ENCODE measurements at places on chromosomes 6 and 20.

DNA sequence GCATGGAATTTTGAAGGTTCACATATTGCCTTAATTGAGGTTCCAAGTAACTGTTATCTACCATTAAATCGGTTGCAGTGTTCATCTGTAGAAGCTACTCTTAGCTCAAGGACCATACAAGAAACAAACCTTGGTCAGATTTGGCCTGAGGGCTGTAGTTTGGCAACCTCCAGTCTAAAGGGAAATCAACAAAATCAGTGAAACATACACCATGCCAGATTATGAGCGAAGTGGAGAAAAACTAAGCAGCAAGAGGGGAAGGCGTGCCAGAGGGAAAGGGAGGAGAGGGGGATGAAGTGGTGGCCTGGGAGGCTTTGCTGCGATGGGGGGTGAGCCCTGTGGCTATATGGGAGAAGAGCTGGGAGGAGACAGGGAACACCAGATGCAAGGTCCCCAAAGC is 8.8 kb upstream of the SNAI1 start:
- no peak for ATAC-seq

- ATAC-seq, result peak; percentile 98
Observed at GRCh38 chr6:70413114-70413991, at the start of gene FAM135A. TSS of gene FAM135A (plus strand) at chr6:70413508. CDS start at chr6:70428343, 14,835 bp downstream.

DNA sequence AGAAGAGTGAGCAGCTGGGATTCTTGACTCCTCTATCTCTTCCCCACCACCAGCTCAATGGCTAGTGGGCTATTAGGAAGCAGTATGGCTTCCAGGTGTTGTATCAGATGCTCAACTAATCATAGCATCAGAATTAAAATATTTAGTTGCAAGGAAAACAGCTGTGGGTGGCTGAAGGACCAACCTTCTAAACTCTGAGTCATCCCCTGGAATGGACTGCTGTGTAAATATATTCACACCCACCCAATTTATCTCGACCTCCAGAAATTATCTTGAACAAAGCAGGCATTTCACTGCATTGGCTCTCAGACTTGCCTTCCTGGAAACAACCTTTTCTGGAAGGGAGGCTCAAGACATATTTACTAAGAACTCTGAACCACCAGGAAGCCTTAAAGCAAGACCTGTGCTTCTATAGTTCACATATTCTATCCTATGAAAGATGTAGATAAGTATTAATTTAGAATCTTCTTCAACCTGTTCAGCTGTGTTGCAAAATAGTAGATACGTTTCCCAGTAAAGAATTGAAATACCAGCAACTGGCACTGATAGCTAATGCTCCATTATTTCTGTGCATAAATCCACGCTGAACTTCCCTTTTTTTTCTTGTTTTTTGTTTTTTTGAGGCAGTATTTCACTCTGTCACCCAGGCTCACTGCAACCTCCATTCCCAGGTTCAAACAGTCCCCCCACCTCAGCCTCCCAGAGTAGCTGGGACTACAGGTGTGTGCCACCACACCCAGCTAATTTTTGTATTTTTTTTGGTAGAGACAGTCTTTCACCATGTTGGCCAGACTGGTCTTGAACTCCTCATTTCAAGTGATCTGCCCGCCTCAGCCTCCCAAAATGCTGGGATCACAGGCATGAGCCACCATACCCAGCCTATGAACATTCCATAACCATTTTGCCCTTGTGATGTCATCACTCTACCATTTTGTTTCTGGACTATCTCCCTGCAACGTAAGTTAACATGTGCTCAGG is 56.9 kb upstream of the CD2AP start:
- ATAC-seq, result no peak

GRCh38 chr6:100276311-100277057 is 188.2 kb downstream of the SIM1 start:
- no peak for ATAC-seq

- ATAC-seq, result no peak
Observed at GRCh38 chr20:3654326-3655130, 8.7 kb downstream of the GFRA4 start.

DNA sequence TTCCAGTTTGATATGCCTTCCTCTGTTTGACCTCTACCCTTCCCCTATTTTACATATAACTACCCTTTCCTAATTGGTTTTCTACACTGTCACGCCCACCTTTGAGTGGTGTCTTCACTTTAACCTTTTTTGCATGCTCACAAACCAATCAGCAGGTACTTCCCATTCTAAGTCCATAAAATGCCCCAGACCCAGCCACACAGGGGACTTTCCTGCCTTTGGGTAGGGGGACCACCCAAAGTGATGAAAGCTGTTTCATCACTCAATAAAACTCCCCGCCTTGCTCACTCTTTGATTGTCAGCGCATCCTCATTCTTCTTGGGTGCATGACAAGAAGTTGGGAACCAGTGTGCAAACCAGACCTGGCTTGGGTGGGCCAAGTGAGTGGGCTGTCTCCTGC is 20.5 kb upstream of the SNRPC start:
- no peak for ATAC-seq

DNA sequence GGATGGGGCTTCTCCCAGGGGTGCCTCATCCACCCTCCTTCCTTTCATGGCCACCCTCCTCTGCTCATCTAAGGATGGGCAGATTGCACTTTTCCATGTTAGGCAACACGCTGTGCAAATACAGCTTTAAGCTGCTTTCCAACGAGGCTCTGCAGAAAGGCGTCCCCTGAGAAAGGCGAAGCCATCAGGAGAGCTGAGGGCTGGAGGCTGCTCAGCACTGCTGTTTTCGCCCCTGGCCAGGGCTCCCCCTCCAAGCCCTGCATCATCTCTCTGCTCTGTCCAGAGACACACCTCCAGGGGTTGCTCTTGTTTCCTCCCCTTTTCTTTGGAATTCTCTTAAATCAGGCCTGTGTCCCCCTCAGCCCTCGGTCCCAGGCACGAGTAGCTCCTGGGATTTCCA is 526.1 kb downstream of the CDH26 start:
- peak; percentile 35 for ATAC-seq

DNA sequence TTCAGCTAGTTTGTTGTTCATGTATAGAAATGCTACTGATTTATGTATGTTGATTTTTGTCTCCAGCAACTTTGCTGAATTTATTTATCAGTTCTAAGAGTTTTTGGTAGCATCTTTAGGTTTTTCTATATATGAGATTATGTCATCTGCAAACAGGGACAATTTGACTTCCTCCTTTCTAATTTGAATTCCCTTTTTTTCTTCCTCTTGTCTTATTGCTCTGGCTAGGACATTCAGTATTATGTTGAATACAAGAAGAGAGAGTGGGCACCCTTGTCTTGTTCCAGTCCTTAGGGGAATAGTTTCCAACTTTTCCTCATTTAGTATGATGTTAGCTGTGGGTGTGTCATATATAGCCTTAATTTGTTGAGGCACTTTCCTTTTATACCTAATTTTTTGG is 58.2 kb downstream of the CDH26 start:
- no peak for ATAC-seq

- no peak for ATAC-seq
Observed at GRCh38 chr6:150231525-150231850, 88.6 kb downstream of the PPP1R14C start.

DNA sequence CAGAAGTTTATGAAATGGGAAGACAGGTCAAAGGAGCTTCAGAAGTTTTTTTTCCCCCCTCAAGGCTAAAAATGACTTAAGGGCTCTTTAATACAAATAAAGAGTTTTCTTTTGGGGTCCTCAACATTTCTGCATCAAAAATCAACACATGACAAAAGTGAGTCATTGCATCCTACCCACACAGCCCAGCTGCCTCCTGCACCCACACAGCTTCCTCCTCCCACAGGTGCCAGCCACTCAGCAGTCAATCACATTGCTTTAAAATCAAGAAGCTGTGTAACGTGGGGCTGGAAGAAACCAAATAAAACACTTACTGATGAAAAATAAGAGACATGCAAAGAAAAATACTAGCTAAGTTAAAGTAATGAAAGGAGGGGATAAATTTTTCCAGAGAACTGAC is 68.5 kb downstream of the MAP3K5 start:
- ATAC-seq, result no peak

GRCh38 chr6:318243-318890 is 26.1 kb downstream of the DUSP22 start:
- ATAC-seq, result no peak

- no peak for ATAC-seq
Observed at GRCh38 chr20:33010133-33010504, 2.6 kb downstream of the BPIFB2 start.

GRCh38 chr6:141956868-141957267 is 175.9 kb upstream of the GJE1 start:
- no peak for ATAC-seq

DNA sequence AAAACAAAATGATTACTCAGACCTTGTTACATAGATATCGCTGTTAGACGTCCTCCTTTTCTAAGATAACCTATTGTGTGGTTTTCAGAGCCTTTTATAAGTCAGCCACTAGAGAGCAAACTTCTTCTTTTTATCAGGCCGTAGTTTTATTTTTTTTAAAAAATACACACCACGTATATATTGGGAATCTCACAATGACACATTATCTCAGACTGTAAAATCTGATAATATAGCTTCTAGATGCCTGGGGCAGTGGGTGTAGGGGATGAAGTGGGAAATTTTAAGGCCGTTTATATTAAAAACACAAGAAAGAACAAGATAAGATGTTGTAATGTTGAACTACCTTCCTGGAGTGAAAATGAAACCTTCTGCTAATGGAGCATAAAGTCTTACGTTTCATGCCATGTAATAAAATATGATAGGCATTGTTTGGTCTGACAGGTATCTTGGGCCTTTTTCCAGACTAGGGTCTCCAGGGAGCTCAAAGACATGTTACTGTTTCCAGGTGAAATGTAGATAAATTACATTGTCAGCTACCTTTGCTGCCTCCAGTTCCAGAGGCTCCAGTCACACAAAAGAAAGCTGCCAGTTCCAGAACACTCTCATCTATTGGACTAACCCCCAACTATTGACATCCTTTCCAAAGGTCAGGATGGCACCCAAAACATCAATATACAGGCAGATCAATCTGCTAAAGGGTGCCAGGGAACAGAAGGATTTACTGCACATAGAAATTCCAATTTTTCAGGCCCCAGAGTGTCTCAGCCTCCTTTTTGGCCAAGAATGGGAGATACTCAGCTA is 130.2 kb upstream of the AKIRIN2 start:
- peak; percentile 39 for ATAC-seq

GRCh38 chr20:12211361-12211760 is 293.7 kb downstream of the BTBD3 start:
- no peak for ATAC-seq

GRCh38 chr6:89353702-89354392 is 1.3 kb upstream of the UBE2J1 start:
- ATAC-seq, result no peak

- ATAC-seq, result peak; percentile 75
Observed at GRCh38 chr20:50409495-50409894, 100.7 kb upstream of the PTPN1 start.

DNA sequence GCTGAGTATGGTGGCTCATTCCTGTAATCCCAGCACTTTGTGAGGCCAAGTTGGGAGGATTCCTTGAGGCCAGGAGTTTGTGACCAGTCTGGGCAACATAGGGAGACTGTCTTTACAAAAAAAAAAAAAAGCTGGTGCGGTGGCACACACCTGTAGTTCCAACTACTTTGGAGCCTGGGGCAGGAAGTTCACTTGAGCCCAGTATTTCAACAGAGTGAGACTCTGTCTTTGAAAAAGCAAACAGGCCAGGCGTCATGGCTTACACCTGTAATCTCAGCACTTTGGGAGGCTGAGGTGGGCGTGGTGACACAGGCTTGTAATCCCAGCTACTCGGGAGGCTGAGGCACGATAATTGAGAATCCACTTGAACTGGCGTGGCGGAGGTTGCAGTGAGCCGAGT is 28.7 kb downstream of the MYBL2 start:
- no peak for ATAC-seq

DNA sequence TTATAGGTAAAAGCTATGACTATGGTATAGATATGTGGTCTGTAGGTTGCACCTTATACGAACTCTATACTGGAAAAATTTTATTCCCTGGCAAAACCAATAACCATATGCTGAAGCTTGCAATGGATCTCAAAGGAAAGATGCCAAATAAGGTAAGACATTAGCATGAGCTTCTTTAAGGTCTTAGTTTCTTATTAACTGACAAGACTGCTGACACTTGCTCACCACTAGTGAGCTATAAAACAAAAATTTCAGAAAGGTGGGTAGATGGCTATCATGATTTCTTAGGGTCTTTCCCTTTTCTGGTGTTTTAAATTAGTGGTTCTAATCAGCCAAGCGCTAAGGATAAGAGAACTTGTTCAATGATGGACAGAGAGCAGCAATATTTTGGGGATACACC is 21.9 kb downstream of the FAM217A start:
- no peak for ATAC-seq

- no peak for ATAC-seq
Observed at GRCh38 chr6:121726596-121726995, 291.1 kb downstream of the GJA1 start.

DNA sequence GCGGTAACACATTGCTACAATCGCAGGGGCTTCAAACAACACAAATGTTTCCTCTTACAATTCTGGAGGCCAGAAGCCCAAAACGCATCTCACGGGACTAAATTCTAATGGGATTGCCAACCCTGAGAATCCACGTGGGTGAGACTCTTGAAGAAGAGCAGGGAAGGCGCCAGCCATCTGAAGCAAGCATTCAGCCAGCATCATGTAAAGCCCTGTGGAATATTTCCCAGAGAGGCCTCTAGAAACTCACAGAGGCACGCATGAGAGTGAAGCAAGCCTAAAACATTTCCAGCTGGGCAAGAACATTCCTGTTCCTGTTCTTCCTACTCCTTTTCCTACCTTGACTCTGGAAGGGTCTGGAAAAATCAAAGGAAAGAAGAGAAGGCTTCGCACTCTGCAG is 19.6 kb upstream of the FNDC1 start:
- no peak for ATAC-seq

DNA sequence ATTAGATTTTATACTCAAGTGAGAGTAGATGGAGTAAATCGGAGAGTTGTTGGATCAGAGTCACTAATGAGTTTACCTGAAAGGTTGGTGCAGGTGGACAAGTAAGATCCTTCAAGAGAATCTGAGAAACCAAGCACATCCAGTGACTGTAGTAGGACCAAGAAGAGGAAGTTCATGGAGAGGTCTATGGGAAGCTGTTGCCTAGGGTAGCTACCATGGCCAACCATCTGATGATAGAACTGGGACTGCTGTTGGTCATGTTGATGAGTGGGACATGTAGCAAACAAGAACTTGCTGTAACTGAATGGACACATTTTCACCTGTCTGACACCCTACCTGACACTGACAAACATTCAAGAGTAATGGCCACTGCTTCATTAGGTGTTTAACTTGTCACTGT is 11.3 kb upstream of the ADGB start:
- ATAC-seq, result no peak

DNA sequence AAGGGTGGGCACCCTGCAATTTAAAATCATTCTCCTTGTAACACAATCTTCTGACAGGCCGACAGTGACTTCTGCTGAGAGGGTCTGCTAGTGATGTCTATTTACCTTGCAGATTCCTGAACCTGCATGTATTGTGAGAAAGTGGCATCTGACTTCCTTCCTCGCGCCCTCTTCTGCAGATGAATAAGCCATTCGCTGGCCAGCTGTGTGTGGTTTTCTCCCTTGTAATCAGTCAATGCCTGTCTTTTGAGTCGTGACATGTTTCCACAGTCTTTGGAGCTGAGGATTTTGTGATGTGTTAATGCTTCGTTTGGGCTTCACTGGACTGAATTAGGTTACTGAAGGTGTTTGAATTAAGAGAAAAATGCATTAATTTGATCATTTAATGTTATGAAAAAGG is 125.3 kb downstream of the GRM1 start:
- no peak for ATAC-seq

- ATAC-seq, result no peak
Observed at GRCh38 chr6:46347669-46348068, 143.6 kb downstream of the RCAN2 start.

Measured in gastroesophageal sphincter (tissue), 4 donors.